Right renal cortex interstitium (tissue), 3 donors: ENCODE measurements at places on chromosomes 11 and 22. TPM values are rescaled to one million over a fixed set of nuclear protein-coding genes. Genes with fewer than 3 reads are reported as not detected.

GRCh38 chr11:99268886-99269285, 248.1 kb downstream of the CNTN5 start:
- no peak for DNase-seq

OR5AS1 gene
- 0.03 TPM for polyA plus RNA-seq

GRCh38 chr11:37527545-37527944, 929.5 kb upstream of the RAG2 start:
- no peak for DNase-seq

PDGFD gene
- polyA plus RNA-seq: 33.0 TPM

GRCh38 chr22:44391481-44392445, 79.0 kb upstream of the SHISAL1 start:
- no peak for DNase-seq

PLXNB2 gene
- polyA plus RNA-seq: 218 TPM

- no peak for DNase-seq
These were observed 734.7 kb downstream of the KCNA4 start for GRCh38 chr11:29282088-29282487.

- no peak for DNase-seq
These were observed 125.3 kb downstream of the VPREB1 start for GRCh38 chr22:22369964-22370270.

DNA sequence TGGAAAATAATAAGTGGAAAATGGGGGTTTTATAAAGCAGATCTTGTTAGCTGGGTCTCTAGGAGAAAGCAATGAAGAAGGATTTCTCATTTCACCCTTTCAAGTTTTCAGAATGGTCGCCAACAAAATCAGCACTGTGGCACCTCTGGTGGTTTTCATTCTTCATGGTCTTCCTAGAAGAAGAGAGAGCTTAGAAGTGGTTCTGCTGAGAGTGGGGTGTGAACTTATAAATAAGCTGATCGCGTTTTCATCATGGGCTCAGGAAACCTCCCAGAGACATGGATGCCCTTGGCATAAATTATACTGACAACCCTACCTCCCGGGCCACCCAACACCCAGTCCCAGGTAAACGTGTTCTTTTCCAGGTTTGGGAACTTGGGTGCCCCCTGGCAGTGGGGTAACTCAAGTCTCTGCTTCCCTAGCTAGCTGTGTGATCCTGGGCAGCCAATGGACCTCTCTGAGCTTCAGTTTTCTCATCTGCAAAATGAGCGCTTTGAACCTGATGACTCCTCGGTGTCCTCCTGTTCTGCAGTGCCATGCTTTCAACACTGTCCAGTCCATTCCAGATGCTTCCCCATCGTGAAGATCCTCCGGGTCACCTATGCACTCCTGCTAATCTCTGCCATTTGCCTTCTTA, 72.6 kb upstream of the GRAMD1B start:
- DNase-seq: no peak

CWF19L2 gene
- 26.3 TPM for polyA plus RNA-seq

- no peak for DNase-seq
These were observed 419.3 kb upstream of the FAT3 start for GRCh38 chr11:91805293-91805692.

DNA sequence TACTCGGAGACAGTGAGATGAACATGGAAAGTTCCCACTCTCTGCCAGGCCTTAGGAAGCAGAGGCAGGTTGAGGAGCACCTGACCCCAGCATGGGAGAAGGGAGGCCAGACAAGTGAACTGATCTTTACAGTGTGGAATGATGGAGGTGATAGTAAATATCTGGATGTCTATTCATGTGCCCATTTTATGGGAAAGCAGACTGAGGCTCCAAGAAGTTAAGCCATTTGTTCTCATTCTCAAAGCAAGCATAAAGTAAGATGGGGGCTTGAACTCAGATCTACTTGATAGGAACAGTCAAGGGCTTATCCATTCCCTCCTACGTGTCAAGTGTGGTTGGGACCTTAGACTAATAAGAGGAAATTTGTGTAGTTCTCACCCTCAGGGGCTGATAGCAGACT, 461.5 kb downstream of the MN1 start:
- no peak for DNase-seq

GRCh38 chr11:83583757-83584366, 297.7 kb upstream of the CCDC90B start:
- DNase-seq: no peak

- DNase-seq: peak; percentile 65
These were observed 13.1 kb upstream of the RPS19BP1 start for GRCh38 chr22:39545386-39546365.

ISX gene
- polyA plus RNA-seq: 0.33 TPM

FBLN1 gene
- 105 TPM for polyA plus RNA-seq

DNA sequence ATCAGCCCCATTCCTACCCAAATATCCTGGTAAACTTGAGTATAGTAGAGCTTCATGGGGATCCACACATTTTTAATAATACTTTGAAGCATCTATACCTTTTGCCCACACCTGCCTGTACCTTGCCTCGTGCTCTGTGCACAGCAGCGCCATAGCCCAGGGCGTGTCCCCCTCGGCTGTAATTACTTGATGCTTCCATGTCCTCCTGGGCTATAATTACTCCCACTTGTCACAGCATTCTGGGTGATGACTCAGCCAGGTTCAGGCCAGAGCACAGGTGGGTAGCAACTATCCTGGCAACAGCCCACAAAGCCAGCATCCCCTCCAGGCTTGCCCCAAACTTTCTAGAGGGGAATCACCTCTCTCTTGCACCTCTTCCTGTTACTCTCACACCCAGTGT, 23.7 kb upstream of the SLC36A4 start:
- no peak for DNase-seq

- DNase-seq: peak; percentile 10
These were observed 8.1 kb upstream of the PLAAT3 start for GRCh38 chr11:63622323-63622722.

DNA sequence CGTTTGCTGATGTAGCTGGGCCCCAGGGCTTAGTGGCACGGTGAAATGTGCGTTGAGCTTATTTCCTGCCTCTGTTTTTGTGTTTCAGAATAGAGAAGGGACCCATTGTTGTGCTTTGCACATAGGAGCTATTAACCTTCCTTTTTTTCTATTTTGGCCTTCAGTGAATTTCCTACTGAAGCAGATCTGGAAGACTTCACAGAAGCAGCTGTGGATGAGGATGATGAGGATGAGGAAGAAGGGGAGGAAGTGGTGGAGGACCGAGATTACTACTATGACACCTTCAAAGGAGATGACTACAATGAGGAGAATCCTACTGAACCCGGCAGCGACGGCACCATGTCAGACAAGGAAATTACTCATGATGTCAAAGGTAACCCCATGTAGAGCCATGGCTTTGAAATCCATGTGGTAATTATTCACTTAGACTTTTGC, 37.4 kb upstream of the ST14 start:
- no peak for DNase-seq

DNA sequence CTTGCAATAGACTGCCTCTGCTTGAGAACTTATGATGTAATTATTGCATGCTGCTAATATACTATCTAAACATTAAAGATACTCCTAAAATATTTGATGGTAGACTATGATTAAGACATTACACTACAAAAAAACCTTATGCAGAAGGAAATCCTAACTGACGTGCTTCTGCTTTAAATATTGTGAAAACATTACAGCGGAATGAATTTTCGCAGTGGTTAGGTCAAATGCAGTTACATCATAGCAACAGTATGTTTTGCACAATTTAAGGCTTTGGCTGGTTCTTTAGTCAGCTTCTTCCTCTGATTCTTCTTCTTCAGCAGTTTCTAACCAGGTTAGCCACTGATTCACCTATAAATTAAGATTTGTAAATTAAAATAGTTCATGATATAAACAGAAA, 11.2 kb downstream of the EIF4G2 start:
- no peak for DNase-seq

SEC14L2 gene
- 5.2 TPM for polyA plus RNA-seq

SAA4 gene
- polyA plus RNA-seq: not detected

GRCh38 chr11:77842441-77843121, 21.6 kb downstream of the AAMDC start:
- no peak for DNase-seq

GRCh38 chr11:74412733-74413359, 14.6 kb upstream of the PGM2L1 start:
- DNase-seq: no peak

HOATZ gene
- 0.08 TPM for polyA plus RNA-seq

IFITM1 gene
- polyA plus RNA-seq: 43.5 TPM

BTG4 gene
- not detected for polyA plus RNA-seq

HINFP gene
- polyA plus RNA-seq: 30.5 TPM

GRCh38 chr11:15692739-15693138, 578.0 kb downstream of the INSC start:
- no peak for DNase-seq

DNA sequence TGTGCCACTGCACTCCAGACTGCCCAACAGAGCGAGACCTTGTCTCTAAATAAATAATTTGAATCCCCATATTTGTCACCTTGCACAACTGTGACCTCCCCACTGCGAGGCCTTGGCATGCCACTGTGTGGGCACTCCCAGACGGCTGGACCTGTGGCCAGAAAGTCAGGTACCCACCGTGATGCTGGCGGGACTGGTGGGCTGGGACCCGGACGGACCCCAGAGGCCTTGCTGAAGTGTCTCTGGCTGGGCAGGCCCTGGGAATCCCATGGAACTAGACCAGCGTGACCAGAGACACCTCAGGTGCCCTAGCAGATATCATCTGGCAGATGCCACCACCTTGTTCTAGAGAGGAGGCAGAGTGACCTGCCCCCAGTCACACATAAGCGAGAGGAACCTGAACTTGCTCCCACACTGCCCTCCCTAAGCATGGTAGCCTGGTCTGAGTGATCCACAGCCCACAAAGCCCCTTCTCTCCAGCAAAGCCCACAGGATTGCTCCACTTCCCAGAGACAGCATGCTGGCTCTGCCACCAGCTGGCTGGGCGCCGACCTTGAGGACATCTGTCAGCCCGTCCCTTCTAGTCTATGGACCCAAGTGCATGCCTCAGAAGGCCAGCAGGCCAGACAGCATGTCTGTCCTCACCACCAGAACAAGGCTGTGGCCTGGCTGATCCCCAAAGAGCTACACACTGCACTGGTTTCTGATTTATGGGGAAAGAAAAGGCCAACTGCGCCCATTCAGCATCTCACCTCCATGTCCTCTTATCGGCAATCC, 9.5 kb downstream of the MACROD1 start:
- no peak for DNase-seq

- DNase-seq: no peak
These were observed 20.4 kb downstream of the C22orf23 start for GRCh38 chr22:37932821-37933578.

DNA sequence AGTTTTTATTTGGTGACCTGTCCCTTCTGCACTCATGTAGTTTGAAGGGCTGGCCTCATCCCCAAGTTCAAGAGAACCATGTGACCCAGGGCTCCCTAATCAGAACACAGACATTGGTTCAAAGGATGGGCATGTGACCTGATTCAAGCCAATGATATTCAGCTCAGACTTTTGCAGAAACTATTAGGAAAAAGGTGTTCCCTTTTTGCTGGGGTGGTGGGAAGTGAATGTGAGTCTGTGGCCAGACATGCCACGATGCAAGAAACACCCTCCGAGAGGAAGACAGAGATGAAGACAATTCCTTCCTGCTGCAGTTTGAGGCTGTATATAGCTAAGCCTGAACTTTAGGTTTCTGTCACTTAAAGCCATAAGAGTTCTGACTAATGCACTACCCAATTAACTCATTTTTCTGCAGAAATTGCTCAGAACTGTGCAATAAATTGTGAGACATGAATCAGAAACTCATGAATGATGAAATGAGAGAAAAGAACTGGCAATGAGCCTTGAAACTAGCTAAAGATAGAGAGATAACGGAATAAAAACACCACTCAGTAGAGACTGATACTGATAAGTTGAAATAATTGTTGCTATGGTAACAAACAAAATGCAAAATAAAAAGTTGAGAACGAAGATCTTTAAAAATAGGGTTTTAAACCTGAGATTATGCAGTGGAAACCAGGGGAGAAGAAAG, 9.2 kb upstream of the MAPK1 start:
- DNase-seq: no peak

DNA sequence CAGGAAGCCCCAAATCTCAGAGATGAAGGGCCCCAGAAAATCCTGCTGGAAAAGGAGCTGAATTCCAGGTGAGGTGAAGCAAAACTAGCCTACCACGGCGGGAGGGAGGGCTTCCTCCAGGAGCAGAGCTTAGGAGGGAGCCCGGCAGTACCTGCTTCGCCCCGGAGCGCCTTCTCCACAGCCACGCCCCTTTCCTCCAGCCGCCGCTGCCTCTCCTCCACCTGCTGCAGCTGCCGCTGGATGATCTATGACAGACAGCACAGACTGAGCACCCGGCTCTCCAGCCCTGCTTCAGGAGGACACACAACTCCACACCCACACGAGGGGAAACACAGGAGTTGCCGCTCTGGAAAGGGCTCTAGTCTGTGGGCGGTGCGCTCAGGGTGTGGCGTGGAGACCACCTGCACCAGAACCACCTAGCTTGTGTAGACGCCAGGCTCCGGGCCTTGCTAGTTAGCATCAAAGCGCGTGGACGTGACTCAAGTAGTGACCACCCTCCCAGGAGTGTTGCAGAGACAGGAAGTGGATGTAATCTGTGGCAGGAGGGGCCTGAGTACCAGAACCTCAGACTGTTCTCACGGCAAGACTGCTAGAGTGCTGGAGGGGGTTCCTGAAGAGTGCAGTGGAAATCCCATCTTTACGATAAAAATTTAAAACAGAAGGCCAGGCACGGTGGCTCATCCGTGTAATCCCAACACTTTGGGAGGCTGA, 34.6 kb upstream of the BID start:
- no peak for DNase-seq

- no peak for DNase-seq
These were observed 19.4 kb downstream of the TMPRSS13 start for GRCh38 chr11:117909611-117910382.

TTC36 gene
- 1.5 TPM for polyA plus RNA-seq

DNA sequence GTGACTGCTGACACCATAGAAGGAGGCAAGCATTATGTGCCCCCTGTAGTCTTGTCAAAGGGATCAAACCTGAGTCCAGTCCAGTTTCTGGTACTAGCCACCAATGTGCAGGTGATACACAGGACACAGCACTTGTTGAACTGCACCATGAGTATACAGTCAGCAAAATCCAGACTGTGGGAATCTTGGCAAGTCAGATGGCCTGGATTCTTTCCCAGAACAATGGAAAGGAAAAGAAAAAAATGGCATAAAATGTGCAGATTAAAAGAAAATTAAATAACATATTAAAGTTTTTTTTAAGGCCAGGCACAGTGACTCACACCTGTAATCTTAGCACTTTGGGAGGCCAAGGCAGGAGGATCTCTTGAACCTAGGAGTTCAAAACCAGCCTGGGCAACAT, 16.8 kb downstream of the CRY2 start:
- DNase-seq: no peak

DNA sequence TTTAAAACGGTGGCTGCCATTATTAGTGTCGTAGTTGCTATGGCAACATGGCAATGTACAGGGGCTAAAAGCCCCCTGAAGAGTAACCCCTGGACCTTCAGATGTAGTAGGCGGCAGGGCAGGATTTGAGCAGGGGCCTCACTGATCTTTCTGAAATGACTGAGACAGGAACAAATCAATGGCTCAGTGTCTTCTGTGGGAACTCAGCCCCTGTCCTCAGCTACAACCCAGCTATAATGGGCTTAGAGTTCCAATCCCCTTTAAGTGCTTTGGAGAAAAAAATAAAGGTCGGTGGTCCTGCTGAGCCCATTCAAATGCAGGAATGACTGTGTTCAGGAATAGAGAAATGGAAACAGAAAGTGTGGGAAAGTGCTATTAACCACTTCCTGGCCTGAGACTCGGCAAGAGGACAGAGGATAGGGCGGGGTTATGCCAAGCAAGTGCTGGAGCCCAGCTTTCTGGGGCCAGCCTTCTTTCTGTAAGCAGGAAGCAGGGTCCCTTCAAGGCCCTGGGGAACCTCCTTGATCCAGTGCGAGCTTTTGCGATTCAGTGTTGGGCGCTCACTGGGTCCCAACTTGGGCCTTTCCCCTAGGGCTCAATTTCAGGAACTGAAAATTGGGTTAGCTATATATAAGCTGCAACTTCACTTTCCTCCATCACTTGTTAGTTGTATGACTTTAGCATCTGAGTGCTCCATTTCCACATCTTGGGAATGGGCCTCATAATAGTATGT, 6.1 kb upstream of the CD82 start:
- no peak for DNase-seq
